NCI-H1694 (cell line): ENCODE measurements at places on chromosomes 3 and 15.

DNA sequence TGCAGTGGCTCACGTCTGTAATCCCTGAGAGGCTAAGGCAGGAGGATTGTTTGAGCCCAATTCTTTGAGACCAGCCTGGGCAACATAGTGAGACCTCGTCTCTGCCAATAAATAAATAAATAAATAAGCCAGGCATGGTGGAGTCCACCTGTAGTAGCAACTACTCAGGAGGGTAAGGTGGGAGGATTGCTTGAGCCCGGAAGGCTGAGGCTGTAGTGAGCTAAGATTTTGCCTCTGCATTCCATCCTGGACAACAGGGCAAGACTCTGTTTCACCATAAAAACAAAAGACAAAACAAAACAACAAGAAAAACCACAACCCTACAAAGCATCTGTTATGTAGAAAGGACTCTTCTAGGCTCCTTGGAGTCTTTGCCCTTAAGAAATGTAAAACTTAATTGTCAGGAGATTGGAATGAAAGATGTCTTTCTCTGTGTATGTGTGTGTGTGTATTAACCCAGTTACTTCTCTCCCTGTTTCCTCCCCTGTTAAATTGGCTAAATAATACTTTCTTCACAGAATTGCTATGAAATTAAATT is 9.5 kb downstream of the NECTIN3 start:
- no peak for DNase-seq

DNA sequence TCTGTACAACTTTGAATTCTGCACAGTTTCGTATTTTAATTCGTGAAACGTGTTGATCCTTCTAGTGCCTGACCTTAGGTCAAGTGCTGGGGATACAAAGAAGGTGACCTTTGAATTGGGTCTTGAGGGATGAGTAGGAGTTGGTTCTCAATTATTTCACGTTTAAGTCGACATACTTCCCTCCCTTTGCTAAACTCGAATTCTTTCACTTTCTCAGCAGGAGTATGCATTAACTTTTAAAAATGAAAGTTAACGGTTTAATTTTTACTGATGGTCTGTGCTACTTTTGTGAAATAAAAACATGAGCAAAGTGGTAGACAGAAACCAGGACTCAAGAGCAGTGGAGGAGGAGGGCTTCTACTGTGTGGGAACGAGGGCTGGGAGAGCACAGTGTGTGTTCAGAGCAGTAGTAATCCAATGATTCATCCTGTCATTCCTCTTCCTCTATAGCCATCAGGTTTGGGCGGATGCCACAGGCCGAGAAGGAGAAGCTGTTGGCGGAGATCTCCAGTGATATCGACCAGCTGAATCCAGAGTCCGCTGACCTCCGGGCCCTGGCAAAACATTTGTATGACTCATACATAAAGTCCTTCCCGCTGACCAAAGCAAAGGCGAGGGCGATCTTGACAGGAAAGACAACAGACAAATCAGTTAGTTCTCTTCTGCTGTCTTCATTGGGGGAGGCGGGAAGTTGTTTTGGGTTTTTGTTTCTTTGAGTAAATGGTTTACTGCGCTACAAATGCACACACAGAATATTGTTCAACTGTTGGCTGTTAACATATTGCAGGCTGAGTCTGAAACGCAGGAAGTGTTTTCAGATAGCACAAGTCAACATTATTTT is 78.6 kb upstream of the TSEN2 start:
- DNase-seq = no peak

DNA sequence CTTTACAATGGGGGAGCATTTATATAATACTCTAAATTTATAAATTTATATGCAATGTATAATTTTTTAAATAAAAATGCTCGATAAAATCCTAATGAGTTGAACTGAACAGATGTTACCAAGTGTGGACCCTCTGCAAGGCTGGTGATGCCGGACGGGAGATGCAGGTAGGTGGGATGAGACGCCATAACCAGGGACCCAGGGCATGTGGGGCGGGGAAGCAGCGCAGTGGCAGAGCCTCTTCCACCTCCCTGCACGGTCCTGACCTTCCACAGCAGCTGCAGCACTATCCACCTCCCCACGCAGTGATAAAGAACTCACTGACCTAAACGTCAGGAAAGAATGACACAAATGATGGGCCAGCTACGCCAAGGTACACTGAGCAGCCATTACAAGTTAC is 12.8 kb downstream of the PCSK6 start:
- DNase-seq = no peak

- DNase-seq = no peak
These were observed 38.9 kb downstream of the ACAP2 start for GRCh38 chr3:195403841-195404408.

GRCh38 chr3:111541911-111542483 is at the start of gene CD96:
TSS of gene CD96 (plus strand) at chr3:111542197. CDS start at chr3:111542249, 52 bp downstream.
- DNase-seq = no peak

- no peak for DNase-seq
These were observed 74.2 kb downstream of the RARB start for GRCh38 chr3:25502233-25502632.

DNA sequence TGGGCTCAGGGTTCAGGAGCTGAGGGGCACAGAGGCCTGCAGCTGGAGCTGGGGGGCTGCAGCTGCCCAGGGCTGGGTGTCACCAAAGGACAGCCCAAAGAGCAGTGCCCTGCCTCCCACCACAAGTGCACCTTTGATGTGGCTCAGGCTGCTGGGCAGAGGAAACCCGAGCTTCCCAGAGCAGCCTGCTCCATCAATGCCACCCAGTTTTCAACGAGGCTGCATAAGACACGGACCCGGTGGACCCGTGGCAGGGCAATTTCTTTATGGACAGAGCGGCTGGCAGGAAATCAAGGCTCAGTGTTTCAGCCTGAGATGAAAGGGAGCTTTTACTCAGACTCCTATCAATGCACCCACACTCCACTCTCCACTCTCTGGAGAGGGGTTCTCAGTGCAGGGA is 18.7 kb downstream of the SEMA5B start:
- no peak for DNase-seq

DNA sequence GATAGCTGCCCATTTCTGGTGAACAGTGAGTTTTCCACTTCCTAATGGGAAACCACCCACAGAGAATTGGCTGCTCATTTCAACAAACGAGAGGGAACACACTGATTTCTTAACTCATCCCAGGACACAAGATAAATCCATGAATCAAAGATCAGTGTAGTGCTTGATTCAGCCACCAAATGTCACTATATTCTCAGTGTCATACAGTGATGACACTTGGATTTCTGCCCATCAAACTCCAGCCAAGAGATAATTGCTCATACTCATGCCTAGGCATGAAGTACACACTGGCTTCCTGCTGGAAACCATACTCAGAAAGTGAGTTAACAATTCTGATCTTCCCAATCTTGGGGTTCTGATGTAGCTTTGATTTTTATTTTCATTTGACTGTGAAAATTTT is 35.4 kb upstream of the GRM7 start:
- DNase-seq = peak; percentile 71

DNA sequence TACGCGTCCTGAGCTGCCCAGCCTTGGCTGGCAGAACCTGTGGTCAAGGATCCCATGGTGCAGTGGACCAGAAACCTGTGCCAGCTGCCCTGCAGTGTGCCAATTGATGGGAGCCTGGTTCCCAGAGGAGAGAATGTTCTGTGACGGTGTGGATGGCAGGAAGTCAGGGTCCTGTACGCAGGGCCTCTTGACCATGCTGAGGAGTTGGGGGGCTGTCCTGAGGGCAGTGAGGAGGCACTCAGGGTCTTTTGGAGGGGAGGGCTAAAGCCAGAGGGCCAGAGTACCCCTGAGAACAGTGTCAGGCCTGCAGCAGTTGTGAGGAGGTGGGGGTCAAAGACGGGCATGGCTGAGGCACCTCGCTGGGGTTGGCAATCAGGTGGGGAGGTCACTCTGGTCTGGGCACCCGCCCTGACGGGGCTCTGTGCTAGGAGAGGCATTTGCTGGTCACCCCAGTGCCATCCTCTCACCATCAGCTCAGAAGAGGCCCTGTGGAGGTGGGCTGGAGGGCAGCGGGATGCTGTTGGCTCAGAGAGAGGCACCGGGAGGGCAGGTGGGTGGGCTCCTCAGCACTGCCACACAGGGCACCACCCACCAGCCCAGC is 61.0 kb downstream of the SCN5A start:
- DNase-seq = no peak

DNA sequence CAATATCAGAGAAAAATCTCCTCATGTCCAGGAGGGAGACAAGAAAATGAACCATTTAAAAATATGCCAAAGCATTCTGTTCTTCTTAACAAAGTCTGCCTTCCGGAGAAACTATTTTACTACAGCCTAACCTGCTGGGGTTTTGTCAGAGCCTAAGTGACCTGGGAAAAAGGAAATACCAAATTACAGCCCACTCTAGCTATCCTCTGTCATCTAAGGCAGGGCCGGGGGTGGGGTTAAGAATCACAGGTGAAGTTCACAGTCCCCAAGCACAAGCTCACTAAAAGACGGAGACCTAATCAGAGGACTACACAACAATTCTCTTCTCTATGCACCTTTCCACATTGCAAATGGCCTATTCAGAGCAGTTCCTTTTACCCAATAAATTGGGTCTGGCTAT is 116.6 kb downstream of the TRIM42 start:
- DNase-seq = no peak

GRCh38 chr3:194250098-194251002 is 100.8 kb downstream of the CPN2 start:
- peak; percentile 89 for DNase-seq

- peak; percentile 14 for DNase-seq
These were observed 208.4 kb upstream of the ADAMTS9 start for GRCh38 chr3:64895991-64896895.

DNA sequence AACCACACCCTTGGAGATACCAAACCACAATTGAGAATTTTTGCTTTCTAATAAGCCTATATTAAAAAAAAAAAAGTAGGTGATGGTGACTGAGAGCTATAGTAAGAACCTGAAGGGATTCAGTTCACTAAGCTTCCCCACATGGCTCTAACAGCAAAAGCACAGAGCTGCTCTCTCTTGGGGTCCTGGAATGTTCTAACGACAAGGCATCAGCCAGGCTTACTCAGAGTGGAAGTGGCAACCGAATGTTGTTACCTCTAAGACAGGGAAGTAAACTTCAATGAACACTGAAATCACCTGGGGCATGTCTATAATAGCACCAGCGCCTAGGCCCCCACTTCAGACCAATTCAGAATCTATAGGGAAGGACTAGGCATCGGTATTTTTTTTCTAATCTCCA is 397.7 kb downstream of the MAGI1 start:
- no peak for DNase-seq

DNA sequence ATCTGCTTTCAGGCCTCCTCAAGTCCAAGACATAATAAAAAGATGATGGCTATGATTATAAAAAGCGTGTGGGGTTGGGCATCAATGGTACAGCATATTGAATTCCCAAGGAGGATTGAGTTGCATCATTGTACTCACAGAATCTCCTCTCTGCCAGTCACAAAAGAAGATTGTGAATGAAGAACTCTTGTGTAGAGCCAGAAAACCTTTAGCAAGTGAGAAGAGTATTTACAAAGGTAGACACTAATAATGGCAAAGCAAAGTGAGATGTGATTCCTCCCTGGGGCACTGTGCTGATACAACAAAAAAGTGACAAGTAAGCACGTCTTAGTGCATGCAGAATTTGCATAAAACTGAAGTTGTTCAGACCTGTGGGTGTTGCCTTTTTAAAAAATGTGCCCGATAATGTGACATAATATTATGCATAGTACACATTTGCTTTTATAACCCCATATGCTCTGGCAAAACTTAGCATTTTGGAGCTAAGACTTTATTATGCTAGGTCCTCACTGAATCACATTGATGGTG is 291.2 kb upstream of the TBC1D5 start:
- no peak for DNase-seq

DNA sequence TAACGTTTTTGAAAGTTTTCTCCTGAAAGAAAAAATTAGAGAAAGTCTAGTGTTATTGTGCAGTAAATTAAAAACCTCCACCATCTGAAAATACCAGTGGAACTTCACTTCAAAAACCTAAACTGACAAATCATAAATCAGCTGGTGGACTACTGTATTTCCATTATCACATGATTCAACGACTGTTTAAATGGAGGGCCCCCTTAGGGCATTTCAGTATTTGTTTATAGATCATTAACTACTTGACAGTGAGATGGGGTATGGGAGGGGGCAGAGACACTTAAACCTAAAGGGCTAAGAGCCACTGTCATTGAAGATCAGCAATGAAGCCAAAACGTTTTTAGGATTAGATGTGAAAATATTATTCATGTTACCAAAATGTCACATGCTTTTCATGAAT is 8.8 kb upstream of the C15orf61 start:
- no peak for DNase-seq

DNA sequence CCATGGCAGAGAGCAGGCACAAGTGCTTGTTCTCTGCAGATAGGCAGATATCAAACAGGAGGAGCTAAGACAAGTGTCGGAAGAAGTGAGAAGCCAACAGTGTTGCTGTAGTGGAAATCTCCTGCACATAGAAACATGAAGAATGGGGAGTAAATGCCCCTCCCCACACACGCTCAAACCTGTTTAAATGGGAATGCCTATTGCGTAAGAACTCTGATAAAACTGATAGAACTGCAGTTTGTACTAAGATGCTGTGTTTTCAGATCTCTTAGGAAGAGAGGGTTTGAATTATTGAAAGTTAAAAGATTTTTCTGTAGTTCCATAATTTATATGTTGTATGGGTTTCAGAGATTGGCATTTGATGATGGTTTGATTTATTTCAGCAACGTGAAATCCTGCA is 19.6 kb downstream of the EIF2AK4 start:
- no peak for DNase-seq

GRCh38 chr3:127156338-127157050 is 36.4 kb upstream of the PRR23E start:
- DNase-seq = no peak

GRCh38 chr3:125128861-125129501 is 73.2 kb upstream of the HEG1 start:
- no peak for DNase-seq

DNA sequence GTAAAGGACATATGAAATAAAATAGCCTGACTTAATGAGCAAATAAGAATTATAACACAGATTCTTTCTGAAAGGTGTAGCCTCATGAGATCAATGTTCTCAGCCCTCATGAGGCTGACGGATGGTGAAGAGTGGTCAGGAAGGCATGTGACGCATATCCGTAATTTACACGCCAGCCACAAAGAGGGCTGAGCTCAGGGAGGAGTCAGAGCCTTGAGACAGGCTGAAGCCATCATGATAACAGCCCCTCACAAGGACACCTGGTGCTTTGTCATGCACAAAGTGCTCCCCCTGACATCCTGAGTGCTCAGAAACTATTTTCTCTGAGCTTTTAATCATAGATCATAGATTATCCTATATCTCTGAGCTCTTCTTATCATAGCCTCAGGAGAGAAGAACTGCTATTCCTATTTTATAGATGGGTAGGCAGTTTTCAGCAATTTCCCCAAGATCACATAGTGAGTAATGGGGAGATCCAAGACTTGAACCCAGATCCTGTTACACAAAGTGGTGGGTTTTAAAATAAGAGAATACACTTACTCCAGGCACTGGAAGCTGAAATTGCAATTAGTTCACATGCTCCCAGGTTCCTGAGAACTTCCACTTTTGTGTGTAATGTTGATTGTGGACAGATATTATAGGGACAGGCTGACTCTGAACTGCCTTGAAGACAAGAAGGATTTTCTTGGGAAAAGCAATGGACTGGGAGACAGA is 267.1 kb downstream of the RPLP1 start:
- DNase-seq = no peak

GRCh38 chr3:134362221-134362620 is 12.0 kb downstream of the AMOTL2 start:
- no peak for DNase-seq
